Stimulated activated CD8-positive, alpha-beta memory T cell treated with anti-CD3 and anti-CD28 coated beads, Interleukin-7, amount 100 ng/mL, for 24 hours (primary cell): ENCODE measurements at places on chromosomes 12 and 14.

DNA sequence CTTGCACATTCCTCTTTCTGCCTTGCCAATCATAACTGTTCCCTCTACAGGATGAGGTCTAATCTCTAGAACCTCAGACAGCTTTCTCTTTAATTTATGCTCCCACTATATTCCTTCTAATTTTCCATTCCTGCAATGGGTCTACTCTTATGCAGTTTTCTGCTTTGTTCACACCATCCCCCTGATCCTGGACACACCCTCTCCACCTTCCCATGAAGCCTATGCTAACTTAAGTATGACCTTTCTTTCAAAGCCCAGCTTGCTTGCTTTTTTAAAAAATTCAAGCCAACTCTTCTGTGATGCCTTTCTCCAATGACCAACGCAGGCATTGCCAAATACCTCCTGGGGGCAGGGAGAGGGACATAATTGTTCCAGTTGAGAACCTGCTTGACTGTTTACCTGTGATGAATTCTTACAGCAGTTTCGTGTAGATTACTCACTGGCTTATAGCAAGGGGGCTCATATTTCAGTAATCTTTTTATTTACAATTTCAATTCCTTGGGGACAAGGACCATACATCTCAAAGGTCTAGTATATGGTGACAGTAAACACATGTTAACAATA is 7.8 kb downstream of the SLC38A1 start:
- DNase-seq = no peak

DNA sequence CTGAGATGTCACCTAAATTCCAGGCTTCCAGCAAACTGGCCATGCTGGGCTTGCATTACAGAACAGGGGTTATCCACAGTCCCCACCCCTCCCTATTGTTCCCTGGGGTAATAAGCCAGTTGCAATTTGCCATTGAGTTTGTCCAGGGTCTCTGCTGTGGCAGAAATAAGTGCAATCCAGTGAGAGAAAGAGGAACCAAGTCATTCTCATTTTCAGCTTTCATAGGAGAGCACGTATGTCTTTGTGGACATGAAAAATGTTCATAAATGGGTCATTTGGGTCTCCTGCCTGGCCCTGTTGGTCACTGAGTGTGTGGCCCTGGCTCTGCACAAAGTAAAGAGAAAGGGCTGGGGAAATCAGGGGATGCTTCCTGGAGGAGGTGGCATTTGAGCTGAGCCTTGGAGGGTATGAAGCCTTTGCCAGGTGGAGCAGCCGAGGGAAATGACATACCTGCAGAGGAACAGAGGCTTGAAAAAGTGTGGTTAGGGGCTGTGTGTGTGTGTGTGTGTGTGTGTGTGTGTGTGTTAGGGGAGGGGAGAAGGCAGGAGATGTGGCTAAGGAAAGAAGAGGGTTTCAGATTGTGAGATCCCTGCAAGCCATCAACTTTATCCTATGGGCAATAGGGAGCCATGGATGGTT is 29.3 kb downstream of the CMKLR1 start:
- no peak for DNase-seq

GRCh38 chr14:101473795-101474562 is 87.3 kb upstream of the DIO3 start:
- DNase-seq = no peak

DNA sequence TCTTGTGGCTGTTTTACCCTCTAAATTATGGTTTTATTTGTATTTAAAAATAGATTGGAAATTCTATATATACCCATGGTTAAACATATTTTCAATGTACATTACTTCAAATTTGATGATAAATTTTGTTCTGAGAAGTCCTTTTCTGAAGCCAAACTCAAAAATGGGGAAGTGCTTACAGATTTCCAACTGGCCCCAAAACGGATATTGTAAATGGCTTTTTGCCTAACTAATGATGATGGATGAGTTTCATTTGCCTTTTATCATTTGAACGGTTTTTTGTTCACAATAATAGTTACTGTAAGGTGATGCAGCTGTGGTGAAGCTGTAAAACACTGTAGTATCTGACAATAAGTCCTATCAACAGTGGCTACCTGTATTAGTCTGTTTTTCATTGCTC is 136.9 kb downstream of the FUT8 start:
- no peak for DNase-seq

GRCh38 chr14:31536201-31536960 is 24.8 kb upstream of the NUBPL start:
- no peak for DNase-seq

DNA sequence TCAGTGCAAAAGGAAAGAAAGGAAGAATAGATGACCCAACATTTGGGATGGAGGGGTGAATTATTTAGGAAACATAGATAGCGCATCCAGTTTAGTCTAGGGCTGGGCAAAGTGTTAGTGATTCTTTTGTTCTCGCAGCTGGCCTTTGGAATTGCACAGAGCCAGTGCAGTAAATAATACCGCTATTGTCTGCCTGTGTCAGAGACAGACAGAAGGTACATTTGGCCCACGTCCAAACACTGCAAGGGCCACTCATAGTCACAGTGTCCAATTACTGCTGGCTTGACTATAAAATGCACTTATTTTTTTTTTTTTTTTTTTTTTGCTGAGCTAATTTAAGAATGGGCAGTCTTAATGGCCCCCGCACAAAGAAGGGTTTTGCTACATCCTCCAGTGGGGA is 638.6 kb downstream of the BCL11B start:
- DNase-seq = no peak

GRCh38 chr12:39230086-39230485 is 212.8 kb downstream of the KIF21A start:
- no peak for DNase-seq

GRCh38 chr12:130423136-130423535 is 85.4 kb downstream of the PIWIL1 start:
- no peak for DNase-seq

GRCh38 chr12:95474660-95474958 is 657 bp downstream of the METAP2 start:
- no peak for DNase-seq

DNA sequence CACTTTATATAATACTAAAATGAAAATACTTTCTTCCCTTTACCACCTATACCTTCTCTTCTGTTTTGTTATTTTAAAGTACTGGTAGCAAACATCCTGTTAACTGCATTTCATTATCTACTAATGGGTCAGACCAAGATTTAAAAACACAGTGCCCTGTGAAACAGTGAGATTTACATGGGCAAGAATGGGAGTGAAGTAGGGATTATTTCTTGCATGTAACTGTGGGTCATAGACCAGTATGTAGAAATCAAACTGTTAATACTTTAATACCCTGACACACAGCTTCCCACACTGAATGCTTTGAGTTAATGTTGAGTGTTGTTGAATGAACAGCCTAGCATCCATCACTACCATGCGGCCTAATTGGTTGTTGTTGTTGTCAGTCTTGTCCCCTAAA is 61.6 kb downstream of the PLEKHA5 start:
- DNase-seq = no peak

GRCh38 chr14:88791629-88792472 is 902 bp downstream of the EML5 start:
- peak; percentile 4 for DNase-seq

- no peak for DNase-seq
Observed at GRCh38 chr12:20183563-20183962, 184.8 kb upstream of the PDE3A start.

- DNase-seq = no peak
Observed at GRCh38 chr12:6948873-6949594, 2.1 kb upstream of the PTPN6 start.

DNA sequence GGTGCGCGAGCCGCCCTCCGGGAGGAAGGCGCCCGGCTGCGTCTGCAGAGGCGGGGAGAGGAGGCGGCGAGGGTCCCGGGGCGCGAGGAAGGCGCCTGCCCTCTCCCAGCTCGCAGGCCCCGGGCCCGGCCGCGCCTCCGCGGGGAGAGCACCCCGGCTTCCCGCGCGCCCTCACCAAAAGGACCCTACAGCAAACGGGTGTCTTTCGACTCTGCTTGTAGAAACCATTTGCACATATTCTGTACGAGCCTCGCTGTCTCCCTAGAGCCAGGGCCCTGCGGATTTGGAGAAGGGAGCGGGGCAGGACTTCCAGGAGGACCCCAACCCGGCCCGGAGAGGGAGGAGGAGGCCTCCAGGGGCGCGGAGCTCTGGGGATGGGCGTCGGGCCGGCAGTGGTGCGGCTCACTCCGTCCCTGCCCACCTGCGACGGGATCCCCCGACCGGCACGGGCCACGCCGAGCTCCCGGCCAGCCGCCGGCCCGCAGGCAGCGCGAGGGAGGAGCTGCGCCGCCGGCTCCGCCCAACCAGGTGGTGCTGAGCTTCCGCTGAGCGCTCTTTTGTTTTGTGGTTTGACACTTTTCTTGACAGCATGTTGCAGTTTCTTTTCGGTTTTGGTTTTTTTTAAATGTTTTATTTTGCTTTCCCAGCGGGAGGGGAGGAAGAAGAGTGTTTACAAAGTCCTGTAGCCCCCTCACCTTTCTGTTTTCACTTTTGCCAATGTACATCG is 103.3 kb upstream of the FKBP4 start:
- no peak for DNase-seq

GRCh38 chr14:40841886-40842285 is 764.8 kb upstream of the LRFN5 start:
- DNase-seq = no peak

- no peak for DNase-seq
Observed at GRCh38 chr12:71661977-71662530, 1.6 kb downstream of the ZFC3H1 start.

- DNase-seq = no peak
Observed at GRCh38 chr12:14976658-14977057, 3.8 kb downstream of the PDE6H start.

- peak; percentile 52 for DNase-seq
Observed at GRCh38 chr12:67268335-67268895, 743 bp upstream of the CAND1 start.

DNA sequence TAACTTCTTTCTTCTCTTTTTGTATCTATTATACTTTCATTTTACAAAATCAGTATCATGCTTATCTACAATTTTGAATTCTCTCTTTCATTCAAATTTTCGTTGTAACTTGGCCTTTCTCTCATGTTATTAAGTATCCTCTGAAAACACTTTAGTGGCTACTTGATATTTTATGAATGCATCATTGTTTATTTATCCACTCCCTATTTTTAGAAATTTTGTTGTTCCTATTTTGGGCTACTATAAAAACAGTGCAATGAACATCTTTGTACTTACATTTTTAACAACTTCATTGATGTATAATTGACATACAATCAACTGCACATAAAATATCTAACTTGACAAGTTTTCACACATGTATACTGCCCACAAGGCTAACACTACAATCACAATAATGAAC is 44.0 kb upstream of the AMIGO2 start:
- DNase-seq = no peak

GRCh38 chr12:93592641-93593406 is 20.3 kb downstream of the SOCS2 start:
- no peak for DNase-seq

DNA sequence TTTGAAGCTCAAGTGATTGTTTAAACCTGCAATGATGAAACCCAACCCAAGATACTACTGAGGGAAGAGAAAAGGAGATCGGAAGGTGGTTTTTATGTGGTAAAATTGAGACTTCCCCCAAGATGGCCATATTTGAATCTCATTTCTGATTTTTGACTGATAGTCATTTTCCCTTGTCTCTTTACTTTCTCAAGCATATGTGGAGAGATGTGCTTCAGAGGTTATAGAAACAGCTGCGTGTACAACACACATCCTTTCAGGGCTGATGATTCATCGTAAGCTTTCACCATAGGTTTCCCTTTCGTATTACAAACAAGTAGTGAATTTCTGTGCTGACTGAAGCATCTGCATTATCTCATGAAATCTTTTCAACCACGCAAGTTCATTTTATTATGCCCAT is 276.2 kb downstream of the EMP1 start:
- no peak for DNase-seq

- no peak for DNase-seq
Observed at GRCh38 chr14:62943202-62943601, 102.1 kb downstream of the KCNH5 start.

GRCh38 chr14:79602045-79602444 is 609.3 kb downstream of the DIO2 start:
- no peak for DNase-seq

DNA sequence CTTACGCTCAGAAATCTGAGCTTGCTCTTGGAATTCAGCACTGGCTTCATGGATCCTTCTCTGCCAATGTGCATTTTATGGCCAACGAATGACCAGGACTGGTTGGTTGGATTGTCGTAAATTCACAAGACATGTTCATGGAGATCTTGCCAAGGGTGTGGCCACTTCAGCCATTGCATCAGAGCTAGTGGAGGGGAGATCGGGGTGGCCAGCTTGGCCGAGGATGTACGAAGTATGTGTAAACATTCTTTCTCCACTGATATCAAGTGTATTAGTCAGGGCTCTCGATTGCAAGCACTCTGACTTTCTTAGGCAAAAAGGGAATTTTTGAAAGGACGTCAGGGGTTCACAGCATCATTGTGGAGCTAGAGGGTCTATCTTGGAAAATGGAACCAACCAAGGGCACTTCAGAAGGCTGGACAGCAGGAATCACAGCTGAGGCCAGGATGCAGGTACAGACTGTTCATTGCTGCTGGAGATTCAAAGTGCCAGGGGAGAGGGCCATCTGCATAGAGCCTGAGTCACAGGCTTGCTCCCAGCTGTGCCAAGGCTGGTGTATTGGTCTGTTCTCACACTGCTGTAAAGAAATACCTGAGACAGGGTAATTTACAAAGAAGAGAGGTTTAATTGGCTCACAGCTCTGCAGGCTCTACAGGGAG is 32.9 kb upstream of the ADGRD1 start:
- DNase-seq = no peak

GRCh38 chr12:12725956-12726554 is 8.9 kb downstream of the CDKN1B start:
- DNase-seq = no peak

GRCh38 chr12:10395390-10395998 is 5.7 kb upstream of the KLRK1 start:
- no peak for DNase-seq

- DNase-seq = no peak
Observed at GRCh38 chr14:55771242-55771981, 191.4 kb downstream of the KTN1 start.

GRCh38 chr12:26122681-26123481 is 2.0 kb downstream of the BHLHE41 start:
- no peak for DNase-seq

DNA sequence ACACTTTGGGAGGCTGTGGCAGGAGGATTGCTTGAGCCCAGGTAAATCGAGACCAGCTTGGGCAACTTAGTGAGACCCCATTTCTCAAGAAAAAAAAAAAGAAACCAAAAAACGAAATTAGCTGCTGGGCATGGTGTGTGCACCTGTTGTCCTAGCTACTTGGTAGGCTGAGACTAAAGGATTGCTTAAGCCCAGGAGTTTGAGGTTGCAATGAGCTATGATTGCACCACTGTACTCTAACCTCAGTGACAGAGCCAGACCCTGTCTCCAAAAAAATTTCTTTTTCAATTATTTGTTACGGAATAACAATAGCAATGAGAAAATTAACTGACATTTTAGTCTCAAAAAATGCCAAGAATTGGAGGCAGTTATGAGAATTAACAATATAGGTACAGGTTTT is 128.0 kb downstream of the CCDC91 start:
- no peak for DNase-seq
